Non-pigmented ciliary epithelial cell (primary cell): ENCODE measurements at places on chromosomes 11 and 22.

- no peak for DNase-seq
Observed at GRCh38 chr11:63243533-63243932, at the start of gene SLC22A25. Gene SLC22A25, minus strand, starts transcription at chr11:63243599. Its CDS starts 13,947 bp downstream, at chr11:63229652.

GRCh38 chr11:20047006-20047768 is 113.1 kb downstream of the DBX1 start:
- DNase-seq, result no peak

- no peak for DNase-seq
Observed at GRCh38 chr22:32880061-32880460, 78.6 kb downstream of the TIMP3 start.

DNA sequence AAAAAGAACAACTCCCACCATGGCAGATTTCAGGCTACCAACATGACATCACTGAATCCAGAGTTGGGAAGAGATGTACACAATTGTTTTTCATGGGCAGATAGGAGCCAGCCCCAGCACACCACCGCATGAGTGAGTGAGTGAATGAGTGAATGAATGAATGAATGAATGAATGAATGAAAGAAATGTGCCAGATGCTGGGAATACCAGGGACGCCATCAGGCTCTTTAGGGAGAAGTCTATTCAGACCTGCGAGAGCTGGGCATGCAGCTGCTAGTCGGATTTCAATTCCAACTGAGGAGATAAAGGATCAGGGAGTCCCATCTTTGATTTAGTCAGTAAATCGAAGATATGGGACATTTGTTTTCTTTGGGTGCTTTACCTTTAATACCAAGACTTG is 15.3 kb upstream of the FAM83F start:
- DNase-seq, result no peak

GRCh38 chr22:44084044-44084772 is 60.1 kb downstream of the PARVB start:
- DNase-seq, result no peak

DNA sequence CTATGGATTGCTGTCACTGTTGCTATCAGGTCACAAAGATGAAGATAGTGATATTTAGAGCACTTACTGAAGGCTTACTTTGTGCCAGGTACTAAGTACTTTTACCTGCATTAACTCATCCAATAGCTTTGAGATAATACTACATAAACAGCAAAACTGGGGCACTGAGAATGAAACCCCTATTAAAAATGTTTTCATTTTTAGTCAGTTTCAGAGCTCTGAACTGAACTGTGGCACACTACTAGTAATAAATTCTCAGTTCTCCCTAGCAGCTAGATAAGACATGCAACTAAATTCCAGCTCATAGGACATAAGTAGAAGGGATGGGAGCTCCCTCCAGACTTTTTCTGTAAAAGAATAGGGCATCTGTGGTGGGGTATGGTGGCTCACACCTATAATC is 24.0 kb downstream of the ARFGAP3 start:
- DNase-seq, result no peak

DNA sequence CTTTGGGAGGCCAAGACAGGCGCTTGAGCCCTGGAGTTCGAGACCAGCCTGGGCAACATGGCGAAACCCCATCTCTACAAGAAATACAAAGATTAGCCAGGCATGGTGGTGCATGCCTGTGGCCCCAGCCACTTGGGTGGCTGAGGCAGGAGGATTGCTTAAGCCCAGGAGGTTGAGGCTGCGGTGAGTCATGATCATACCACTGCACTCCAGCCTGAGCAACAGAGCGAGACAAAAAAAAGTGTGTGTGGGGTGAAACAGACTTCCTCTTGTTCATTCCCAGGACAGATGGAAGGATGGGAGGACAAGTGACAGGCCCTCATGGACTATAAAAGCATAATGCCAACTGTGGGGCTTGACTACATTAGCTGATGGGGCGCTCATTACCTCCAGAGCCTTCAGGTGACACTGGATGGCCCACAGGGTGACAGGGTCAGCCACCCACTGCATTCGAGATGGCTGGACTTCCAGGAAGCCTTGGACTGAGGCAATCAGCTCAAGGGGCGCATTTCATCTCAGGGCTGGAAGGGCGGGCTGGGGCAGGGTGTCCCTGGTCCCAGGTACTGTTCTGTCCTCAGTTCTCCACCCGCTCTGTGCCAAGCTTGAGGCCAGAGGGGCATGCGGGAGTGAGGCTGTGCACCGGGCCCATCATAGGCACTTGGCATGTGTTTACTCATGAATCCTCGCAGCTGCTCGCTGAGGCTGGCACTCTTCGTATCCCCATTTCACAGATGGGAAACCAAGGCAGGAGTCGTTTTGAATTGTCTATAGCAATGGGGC is 12.5 kb downstream of the NPTXR start:
- DNase-seq, result peak; percentile 24

GRCh38 chr11:45658292-45658991 is 7.0 kb downstream of the CHST1 start:
- peak; percentile 20 for DNase-seq
